ENCODE measurements at places on chromosomes 2 and 18.
A peak's percentile ranks its signal among the peaks of the same experiment; 100 is the strongest.

- DNase-seq = no peak
Observed at GRCh38 chr18:58196164-58196563, 152.1 kb downstream of the NEDD4L start.

DNA sequence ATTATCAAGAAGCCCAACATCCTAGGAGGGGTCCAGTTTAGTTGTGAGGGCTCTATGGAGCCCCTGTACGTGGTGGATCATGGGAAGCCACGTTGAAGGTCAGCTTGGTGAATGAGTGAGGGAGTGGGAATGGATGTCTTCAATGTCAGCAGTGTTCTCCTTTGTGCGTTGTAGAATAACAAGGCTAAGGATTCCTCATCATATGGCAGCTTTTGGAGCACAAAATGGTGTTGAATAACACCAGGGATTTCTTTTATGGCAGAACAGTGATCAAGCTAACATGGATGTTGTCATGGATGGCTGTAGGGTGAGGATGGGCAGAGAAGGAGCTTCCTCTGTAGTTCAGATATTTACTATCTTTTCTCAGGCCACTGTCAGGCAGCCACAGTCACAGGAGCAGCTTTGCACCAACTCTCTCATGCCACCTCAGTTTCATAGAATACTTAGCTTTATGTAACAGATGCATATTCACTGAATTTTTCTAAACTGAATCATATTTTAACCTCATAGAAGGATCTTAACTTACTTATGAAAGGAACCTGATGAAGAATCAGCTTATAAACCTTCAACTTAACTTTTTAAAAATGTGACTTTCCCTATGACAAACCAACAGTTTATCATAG lies 284.5 kb upstream of the EPAS1 start:
- DNase-seq = no peak

- no peak for DNase-seq
Observed at GRCh38 chr2:11788461-11789124, 42.2 kb downstream of the LPIN1 start.

DNA sequence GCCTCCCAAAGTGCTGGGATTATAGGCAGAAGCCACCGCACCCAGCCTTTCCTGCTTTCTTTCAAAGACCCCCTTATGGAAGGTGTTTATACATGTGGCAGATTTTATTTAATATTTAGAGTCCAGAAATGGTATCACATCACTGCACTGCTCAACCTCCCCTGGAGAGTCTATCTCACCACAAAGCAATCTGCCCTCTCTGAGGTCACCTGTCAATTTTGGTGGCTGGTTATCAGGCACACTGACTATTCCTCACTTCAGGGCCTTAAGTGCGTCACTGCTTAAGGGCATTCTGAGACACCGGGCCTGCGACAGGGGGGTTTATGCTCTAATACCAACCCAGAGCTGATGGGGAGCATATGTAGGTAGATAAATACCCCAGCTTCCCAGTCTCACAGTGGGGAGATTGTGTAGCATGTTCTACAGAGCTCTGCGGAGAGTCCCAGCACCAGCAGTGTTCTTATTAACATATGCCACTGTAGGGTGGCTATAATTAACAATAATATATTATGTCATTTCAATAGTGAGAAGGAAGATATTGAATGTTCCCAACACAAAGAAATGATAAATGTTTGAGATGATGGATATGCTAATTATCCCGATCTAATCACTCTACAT lies 42.7 kb upstream of the ZDBF2 start:
- no peak for DNase-seq

DNA sequence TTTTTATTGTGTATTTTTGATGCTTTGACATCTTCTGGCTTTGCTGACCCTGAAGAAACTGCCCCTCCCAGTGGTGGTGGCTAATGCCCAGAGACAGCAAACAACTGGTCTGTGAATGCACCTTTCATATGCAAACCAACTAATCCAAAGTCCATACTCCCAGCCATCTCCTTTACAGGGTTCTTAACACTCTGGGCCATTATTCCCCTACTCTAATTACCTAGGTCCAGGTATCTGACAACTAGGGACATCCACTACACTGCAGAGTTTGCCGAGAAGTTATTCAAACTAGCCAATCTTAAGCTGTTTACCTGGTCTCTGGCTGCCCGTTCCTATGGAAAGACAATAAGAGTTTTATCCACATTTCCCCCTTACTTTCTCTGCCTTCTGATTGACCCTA lies 73.6 kb downstream of the FSHR start:
- no peak for DNase-seq

GRCh38 chr2:144162652-144163051 lies 357.3 kb downstream of the ZEB2 start:
- DNase-seq = peak; percentile 2

- DNase-seq = no peak
Observed at GRCh38 chr2:38462121-38462661, 85.1 kb upstream of the ATL2 start.

DNA sequence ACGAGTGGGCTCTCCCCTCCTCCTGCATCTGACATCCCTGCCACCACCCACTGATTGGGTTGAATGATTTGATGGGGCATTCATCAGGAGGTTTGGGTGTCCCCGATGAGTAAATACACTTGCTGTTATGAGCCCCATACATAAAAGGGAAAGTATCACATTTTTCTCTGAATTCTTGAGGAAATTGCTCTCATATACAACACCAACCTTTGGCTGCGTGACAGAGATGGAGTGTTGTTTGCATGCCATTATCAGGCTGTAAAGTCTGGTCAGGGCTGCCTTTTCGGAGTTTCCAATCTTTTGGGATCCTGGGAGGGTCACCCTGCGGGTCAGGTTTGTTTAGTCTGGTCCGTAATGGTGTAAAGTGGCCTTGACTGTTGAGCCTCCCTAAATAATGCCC lies 227.9 kb upstream of the SPRED2 start:
- DNase-seq = no peak

GRCh38 chr2:153027533-153027932 lies 309.1 kb downstream of the ARL6IP6 start:
- DNase-seq = no peak

DNA sequence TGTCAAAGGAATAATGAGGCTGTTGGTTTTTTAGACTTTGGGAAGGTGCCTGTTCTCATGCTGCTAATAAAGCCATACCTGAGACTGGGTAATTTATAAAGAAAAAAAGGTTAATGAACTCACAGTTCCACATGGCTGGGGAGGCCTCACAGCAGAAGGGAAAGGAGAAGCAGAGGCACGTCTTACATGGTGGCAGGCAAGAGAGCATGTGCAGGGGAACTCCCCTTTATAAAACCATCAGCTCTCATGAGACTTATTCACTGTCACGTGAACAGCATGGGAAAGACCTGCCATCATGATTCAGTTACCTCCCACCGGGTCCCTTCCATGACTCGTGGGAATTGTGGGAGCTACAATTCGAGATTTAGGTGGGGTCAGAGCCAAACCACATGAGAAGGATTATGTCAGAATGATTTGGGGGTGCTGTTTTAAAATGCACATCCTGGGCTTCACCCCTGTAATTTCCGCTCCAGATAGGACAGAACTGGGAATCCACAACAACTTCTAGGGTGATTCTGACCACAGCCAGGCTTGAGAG lies 37.8 kb downstream of the TCF7L1 start:
- DNase-seq = no peak

- DNase-seq = no peak
Observed at GRCh38 chr18:48889115-48889941, 61.4 kb downstream of the SMAD7 start.

- no peak for DNase-seq
Observed at GRCh38 chr2:225600444-225600843, 200.9 kb downstream of the NYAP2 start.

GRCh38 chr18:27175245-27175644 lies 9.9 kb downstream of the CHST9 start:
- no peak for DNase-seq

- no peak for DNase-seq
Observed at GRCh38 chr2:57107353-57107752, 923.6 kb downstream of the CCDC85A start.

DNA sequence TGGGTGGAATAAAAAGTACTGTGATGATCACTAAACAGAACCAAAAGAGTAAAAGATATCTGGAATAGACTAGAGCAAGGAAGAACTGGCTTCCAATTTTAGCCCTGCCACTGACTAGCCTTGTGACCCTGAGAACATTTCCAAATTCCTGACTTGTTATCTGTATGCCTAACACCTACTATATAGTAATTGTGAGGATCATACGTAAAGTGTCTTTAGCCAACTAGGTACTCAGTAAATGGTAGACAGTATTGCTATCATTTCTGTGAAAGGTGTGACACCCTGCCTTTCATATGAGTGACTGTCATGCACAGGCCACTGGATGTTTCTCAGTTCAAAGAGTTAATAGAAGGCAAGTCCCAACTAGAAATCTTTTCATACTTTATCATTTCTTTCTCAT lies 29.8 kb downstream of the CYTIP start:
- no peak for DNase-seq

DNA sequence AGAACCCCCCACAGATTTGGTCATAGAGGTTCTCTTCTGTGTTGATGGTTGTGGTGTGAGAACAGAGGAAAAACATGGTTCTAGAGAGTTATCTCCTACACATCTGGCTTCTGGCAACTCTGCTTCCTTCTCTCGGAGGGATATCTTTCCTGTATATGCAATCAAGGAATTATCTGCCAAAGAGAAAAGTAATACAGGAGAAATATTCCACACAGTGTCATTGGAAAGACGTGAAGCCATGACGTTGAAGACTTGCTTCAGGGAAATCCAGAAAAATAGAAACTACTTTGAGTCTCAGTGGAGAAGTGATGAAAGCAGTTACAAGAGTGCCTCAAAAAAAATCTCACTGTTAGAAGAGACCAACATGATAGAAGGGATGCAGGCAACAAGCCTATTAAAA lies 78.5 kb downstream of the RAB31 start:
- no peak for DNase-seq

DNA sequence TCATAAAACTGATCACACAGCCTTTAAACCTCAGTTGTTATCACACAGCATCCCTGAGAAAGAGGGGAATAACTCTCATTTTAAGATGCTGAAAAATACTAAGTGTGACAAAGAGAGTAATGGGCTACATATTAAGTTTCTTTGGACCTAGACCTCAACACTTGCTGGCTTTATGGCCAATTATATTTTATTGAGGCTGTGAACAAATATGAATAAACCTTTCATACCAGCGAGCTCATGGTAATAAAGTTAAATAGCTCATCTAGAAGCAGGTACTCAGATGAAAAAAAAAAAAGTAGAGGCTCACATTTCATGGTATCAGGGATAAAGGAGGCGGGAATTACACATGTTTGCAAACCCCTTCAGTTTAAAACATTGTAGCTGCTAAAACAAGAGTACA lies 75.7 kb downstream of the DOCK10 start:
- no peak for DNase-seq

DNA sequence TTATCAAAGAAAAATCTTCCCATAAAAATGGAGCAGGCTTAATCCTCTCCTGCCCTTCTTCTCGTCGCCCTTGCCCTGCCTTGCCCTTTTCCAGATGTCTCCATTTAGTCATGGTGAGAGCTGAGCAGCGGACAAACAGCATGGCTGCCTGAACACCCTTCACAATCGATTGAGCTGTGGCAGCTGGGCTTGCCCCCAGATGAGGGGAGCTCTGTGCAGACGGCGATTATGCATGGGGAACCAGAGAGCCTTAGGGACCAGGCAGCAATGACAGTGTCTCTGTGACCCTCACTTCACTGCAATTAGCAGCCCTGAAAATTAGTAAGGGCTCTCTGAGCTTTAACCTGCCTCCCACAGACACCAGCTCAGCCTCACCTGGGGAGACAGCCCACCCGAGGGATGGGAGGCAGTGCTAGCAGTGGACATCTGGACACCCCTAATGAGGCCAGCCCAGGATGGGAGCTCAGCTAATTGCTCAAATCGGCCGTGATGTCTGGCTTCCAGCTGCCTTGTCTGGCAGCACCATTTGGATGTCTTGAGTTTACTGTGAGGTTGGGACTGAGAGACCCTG lies 365.7 kb downstream of the TNS1 start:
- DNase-seq = no peak

- DNase-seq = no peak
Observed at GRCh38 chr2:174442546-174443510, 44.0 kb downstream of the GPR155 start.

- no peak for DNase-seq
Observed at GRCh38 chr2:219687882-219688559, 60.6 kb downstream of the SLC4A3 start.

GRCh38 chr2:196101325-196101991 lies 32.8 kb upstream of the DNAH7 start:
- DNase-seq = no peak

GRCh38 chr2:160033732-160034392 lies 28.6 kb downstream of the PLA2R1 start:
- no peak for DNase-seq

DNA sequence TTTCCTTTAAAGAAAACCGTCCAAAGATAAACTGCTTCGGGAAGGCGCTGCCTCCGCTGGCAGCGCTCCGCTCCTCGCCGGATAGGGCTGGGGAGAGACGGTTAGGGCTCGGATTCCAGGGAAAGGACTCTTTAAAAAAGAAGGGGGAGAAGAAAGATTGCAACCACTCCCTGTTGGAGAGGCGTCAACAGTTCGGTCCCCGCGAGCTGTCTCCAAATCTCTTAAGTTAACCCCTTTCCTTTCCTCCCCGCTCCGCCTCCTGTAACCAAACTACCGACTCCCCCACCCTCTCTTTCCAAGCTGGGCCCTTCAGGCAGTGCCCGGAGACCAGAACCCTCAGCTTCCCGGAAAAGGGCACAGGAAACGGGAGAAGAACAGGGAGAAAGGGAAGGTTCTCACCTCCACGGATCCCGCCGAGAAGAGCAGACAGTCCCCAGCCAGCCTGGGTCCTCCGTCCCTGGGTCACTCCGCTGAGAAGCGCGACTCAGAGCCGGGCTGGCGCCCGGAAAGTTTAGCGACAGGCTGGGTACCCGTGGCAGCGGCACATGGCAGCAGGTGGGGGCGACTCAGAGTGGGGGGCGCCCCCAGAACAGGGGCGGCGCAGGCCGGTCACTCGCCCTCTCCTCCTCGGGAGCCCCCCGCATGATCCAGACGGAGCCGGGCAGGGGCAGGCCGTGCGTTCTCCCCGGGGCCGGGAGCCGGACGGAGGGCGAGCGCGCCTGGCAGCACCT lies 675 bp downstream of the FZD5 start:
- no peak for DNase-seq

DNA sequence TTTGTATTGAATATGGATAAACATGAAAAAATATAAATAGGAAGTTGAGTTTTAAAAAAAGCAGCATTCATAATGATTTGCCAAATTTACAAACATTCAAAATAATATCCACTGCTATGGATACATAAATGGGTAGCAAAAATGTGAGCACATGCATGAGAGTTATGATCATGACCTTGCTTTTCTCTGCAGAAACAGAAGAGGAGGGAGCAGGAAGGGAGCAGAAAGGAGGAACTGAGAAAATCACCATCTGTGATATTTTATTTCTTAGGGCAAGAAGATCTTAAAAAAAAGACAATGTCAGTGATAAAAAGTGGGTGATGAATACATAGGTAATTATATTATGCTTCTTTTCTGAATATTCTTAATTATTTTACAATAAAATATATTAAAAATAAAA lies 17.7 kb upstream of the CCDC93 start:
- no peak for DNase-seq

Measured in NCI-H510A (cell line).